Stomach (tissue), 19 donors: ENCODE measurements at places on chromosomes 1 and 21. TPM values are rescaled to one million over a fixed set of nuclear protein-coding genes. Genes with fewer than 3 reads are reported as not detected.

GRCh38 chr1:22553991-22554522 is 9.2 kb upstream of the EPHA8 start:
- no peaks in the 10 kb centered on the region for H3K36me3 ChIP-seq
- no peaks in the 10 kb centered on the region for H3K27me3 ChIP-seq
- H3K4me3 ChIP-seq = no peak overlapping the region
- H3K27ac ChIP-seq = no peak overlapping the region

DNA sequence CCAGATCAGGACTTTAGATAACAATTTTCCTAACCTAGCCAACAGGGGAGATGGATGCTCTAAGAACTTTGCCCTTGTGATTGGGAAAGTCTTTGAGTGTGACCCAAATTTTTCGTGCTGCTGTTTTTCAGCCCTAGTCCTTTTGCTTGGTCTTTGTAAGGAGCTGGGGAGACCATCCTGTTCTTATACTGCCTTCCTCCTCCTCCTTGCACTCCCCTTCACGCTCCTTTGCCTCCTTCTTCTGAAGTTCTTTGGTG is 5.7 kb downstream of the KCNQ4 start:
- H3K4me3 ChIP-seq = no peak overlapping the region
- H3K4me1 ChIP-seq = peaks cover 58% of the 10 kb centered on the region
- H3K36me3 ChIP-seq = no peaks in the 10 kb centered on the region

- no peak overlapping the region for H3K4me3 ChIP-seq
- H3K36me3 ChIP-seq = no peaks in the 10 kb centered on the region
- DNase-seq = no peak
- no peak overlapping the region for H3K27ac ChIP-seq
- no peaks in the 10 kb centered on the region for H3K27me3 ChIP-seq
Observed at GRCh38 chr1:2343023-2343935, 48.1 kb downstream of the MORN1 start.

Gene HENMT1
- total RNA-seq = not detected

DNA sequence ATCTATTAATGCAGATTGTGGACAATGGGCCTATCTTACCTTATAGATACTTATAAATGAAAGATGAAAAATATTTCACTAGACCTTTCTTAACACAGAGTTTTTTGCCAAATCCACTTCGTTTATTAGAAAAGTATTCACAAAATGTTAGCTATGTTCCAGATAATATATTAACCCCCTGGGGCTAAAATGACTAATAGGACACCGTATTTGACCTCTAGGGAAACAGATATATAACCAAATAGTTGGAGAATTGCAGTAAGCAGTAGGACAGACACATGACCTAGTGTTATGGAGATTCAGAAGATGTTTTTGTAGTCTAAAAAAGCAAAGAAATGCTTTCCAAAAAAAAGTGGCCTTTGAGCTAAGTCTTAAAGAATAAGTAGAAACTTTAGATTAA is 106.9 kb downstream of the SEC16B start:
- H3K36me3 ChIP-seq = no peaks in the 10 kb centered on the region
- no peak for DNase-seq
- no peak overlapping the region for H3K4me3 ChIP-seq
- H3K27ac ChIP-seq = no peak overlapping the region
- no peaks in the 10 kb centered on the region for H3K27me3 ChIP-seq
- H3K4me1 ChIP-seq = peaks cover 11% of the 10 kb centered on the region
